Transverse colon (tissue), 4 donors: ENCODE measurements at places on chromosomes 16 and 17.

DNA sequence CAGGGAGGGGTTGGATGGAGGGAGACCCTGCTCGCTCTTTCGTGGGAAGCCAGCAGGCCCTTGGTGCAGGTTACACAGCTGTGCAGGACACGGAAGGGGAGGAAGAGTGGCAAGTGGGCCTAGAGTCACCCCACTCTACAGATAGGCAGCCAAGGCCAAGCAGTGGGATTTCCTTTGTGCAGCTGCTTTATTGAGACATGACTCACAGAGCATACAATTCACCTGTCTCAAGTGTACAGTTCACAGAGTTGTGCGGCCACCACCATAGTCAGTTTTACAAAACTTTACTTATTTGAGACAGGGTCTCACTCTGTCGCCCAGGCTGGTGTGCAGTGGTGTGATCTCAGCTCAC is 91.2 kb upstream of the CIBAR2 start:
- DNase-seq = no peak

- DNase-seq = no peak
These were observed 963 bp upstream of the METTL22 start for GRCh38 chr16:8620535-8620934.

DNA sequence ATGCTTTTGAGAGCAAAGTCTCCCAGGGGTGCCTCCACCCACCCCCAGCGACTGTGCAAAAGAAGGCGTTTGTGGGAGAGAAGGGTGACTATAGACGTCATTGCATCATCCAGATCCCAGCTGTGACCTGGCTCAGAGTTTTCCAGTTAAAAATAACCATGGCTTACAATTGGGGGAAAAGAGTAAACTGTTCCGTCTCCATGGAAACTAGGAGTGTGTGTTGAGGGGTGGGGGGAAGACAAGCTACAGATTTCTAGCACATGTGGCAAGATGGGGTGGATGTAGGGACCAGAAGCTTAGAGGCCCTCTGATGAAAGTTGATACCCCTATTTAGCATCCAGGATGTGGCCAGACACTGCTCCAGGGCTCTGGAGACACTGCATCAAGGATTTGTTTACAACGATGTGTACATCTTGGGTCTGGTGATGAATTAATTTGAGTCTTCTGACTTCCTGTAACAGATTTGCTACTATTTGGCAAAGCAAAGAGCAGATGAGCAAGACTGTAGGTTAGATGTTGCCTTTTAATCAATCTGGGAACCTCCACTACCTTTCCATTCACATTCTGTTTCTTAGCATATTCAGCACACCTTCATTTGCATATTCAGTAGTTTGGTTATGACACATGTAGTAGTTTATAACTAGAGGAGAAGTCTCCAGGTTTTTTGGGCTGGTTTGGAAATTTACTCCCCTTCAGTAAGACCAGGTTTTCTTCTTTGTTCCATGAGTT is 6.2 kb upstream of the DUSP14 start:
- DNase-seq = peak; percentile 19

DNA sequence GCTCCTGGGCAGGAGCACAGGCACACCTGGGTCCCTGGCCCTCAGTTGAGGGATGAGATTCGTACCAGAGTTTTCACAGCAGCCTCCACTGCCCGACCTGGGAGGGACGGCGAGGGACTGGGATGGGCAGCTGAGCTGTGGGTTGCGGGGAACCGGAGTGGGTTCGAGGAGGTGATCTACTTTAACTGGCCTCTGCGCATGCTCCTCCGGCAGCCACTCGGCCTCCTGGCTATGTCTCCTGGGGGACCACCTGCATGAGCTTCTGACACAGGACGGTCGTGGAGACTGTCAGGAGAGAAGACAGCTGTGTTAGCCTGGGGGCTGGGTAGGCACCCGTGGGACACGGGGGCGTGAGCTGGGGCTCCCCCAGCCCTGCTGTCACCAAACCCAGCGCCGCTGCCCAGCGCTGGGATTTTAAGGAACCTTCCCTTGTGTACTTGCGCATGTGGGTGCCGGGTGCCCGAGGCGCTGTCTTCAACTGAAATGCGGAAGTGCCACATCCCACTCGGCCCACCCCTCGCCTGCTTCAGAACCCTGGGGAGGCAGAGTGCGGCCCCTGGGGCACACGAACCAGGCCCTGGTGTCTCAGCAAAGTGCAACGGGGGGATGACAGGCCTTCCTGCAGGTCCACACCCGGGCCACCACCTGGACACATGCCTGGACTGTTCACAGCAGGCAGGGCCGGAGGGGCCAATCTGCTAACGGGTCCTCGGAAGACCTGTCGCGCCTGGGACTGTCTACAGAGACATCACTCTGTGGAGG is 36.4 kb downstream of the SLC7A5 start:
- DNase-seq = no peak

GRCh38 chr17:79441356-79442160 is 169.3 kb downstream of the RBFOX3 start:
- DNase-seq = no peak

- DNase-seq = peak; percentile 62
These were observed 16.5 kb upstream of the EEF2K start for GRCh38 chr16:22189473-22190080.

DNA sequence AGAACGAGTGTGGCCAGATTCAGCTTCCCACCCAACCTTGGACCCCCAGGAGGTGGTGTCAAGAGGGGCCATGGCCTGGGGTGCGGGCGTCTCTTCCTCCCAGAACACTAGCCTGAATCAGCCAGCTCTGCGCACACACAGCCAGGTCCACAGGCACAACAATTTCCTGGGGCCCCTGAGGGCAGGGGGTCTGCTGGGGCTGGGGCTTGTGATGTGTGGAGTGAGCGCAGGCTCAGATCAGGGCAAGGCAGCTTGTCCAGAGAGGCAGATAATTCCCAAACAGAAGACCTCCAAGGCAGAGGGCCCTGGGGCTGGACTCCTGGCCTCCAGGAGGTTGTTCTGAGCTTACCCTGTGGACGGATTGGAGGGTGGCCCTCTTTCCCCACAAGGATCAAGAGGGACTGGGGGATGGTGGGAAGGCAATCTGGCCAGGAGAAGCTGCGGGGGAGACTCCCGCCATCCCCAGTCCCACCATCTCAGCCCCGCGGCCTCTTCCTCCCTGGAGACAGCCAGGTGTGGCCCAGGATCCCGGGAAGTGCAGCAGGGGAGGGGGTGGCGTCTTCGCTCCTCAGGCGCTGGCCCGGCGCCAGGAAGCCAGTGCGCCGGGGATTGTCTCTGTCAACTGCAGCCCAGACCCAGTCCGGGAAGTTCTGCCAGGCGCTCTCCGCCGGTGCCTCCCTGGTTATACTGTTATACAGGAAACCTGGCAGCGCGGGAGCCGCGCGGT is 52.0 kb upstream of the AMZ2 start:
- no peak for DNase-seq

DNA sequence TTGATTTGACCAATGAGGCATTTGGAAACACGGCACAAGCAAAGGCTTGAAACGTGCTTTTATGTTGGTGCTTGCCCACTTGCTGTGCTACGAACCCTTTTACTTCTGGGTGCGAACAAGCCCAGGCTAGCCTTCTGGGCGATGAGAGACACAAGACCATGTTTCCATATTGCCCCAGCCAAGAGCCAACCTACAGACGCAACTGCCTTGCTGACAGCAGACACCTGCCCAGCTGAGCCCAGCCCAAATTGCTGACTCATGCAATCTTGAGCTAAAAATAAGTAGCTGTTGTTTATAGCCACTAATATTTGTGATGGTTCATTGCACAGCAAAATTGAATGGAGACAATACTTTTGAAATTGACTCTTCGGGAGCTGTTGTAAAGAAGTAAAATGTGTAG is 464.5 kb downstream of the WWOX start:
- no peak for DNase-seq

DNA sequence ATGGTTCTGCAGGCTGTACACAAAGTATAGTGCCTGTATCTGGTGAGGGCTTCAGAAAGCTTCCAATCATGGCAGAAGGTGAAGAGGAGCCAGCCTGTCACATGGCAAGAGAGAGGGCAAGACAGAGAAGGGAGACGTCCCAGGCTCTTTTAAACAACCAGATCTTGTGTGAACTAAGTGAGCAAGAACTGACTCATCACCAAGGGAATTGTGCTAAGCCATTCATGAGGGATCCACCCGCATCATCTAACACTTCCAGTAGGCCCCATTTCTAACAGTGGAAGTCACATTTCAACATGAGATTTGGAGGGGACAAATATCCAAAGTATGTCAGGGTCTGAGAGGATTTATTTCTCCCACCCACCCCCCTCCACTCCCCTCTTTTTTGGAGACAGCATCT is 56.2 kb upstream of the ELAC2 start:
- no peak for DNase-seq

GRCh38 chr16:66843191-66843590 is 1.0 kb upstream of the CA7 start:
- no peak for DNase-seq

- DNase-seq = no peak
These were observed 93.7 kb downstream of the TBC1D16 start for GRCh38 chr17:79942011-79942405.

GRCh38 chr17:80453126-80453997 is 23.0 kb downstream of the NPTX1 start:
- DNase-seq = no peak

DNA sequence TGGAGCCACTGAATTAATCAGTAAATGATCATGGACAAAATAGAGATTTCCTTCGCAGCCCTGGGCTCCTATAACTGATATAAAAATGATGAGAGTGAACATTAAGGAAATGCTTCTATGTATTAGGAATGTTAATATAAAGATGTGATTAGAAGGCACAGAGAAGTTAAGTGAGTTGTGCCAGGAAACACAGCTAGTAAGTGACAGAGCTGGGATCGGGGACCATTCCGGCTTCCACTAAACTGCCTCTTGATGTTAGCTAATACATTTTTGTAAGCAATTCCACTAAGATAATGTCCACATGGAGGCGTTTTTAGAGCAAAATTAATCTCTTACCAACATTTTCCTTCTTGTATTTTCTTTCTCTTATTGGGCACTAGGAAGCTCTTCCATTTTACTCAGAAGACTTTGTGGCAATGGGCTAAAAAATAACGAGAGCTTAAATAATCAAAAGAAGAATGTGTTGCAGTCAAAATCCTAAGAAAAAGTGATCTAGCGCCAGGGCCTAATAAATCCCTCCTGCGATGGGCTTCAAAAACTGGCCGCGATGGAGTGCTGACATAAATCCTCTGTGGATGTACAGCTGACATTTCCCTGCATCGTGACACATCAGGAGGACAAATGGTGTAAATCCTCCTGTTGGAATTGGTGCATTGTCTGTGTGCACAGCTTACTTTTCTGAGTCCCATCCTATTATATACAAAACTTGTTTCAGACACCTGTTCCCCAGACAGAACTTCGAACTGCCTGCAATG is 326.1 kb upstream of the MAF start:
- DNase-seq = no peak

DNA sequence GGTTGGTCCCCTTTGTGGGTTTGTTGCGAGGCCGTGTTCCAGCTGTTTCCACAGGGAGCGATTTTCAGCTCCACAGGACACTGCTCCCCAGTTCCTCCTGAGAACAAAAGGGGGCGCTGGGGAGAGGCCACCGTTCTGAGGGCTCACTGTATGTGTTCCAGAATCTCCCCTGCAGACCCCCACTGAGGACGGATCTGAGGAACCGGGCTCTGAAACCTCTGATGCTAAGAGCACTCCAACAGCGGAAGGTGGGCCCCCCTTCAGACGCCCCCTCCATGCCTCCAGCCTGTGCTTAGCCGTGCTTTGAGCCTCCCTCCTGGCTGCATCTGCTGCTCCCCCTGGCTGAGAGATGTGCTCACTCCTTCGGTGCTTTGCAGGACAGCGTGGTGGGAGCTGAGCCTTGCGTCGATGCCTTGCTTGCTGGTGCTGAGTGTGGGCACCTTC is 27.3 kb upstream of the STH start:
- DNase-seq = no peak

- no peak for DNase-seq
These were observed 6.4 kb downstream of the FA2H start for GRCh38 chr16:74768239-74768638.
